ENCODE measurements at places on chromosomes 3 and 15.

GRCh38 chr3:49399461-49399860, 12.3 kb downstream of the RHOA start:
- no peak overlapping the region for H3K4me3 ChIP-seq
- no peaks in the 10 kb centered on the region for H3K27me3 ChIP-seq
- no peak for DNase-seq
- no peaks in the 10 kb centered on the region for H3K36me3 ChIP-seq
- H3K27ac ChIP-seq, result no peak overlapping the region

GRCh38 chr15:40345867-40346578, 4.8 kb upstream of the PHGR1 start:
- H3K4me3 ChIP-seq, result no peak overlapping the region
- H3K36me3 ChIP-seq, result no peaks in the 10 kb centered on the region

- no peaks in the 10 kb centered on the region for H3K27me3 ChIP-seq
- H3K4me1 ChIP-seq, result no peaks in the 10 kb centered on the region
- H3K36me3 ChIP-seq, result no peaks in the 10 kb centered on the region
- no peak overlapping the region for H3K27ac ChIP-seq
- no peak overlapping the region for H3K4me3 ChIP-seq
- no peak for DNase-seq
Observed at GRCh38 chr3:30457081-30457480, 149.3 kb upstream of the TGFBR2 start.

GRCh38 chr3:396293-396692, 199.7 kb downstream of the CHL1 start:
- no peaks in the 10 kb centered on the region for H3K4me1 ChIP-seq
- no peak overlapping the region for H3K4me3 ChIP-seq
- no peak overlapping the region for H3K27ac ChIP-seq
- H3K27me3 ChIP-seq, result no peaks in the 10 kb centered on the region
- DNase-seq, result no peak

GRCh38 chr3:58009749-58010535, 1.7 kb downstream of the FLNB start:
- peak overlapping the region; percentile 75 for H3K4me3 ChIP-seq
- DNase-seq, result no peak
- peak overlapping the region; percentile 61 for H3K27ac ChIP-seq
- H3K36me3 ChIP-seq, result no peaks in the 10 kb centered on the region
